ENCODE measurements at places on chromosomes 5 and 9.

DNA sequence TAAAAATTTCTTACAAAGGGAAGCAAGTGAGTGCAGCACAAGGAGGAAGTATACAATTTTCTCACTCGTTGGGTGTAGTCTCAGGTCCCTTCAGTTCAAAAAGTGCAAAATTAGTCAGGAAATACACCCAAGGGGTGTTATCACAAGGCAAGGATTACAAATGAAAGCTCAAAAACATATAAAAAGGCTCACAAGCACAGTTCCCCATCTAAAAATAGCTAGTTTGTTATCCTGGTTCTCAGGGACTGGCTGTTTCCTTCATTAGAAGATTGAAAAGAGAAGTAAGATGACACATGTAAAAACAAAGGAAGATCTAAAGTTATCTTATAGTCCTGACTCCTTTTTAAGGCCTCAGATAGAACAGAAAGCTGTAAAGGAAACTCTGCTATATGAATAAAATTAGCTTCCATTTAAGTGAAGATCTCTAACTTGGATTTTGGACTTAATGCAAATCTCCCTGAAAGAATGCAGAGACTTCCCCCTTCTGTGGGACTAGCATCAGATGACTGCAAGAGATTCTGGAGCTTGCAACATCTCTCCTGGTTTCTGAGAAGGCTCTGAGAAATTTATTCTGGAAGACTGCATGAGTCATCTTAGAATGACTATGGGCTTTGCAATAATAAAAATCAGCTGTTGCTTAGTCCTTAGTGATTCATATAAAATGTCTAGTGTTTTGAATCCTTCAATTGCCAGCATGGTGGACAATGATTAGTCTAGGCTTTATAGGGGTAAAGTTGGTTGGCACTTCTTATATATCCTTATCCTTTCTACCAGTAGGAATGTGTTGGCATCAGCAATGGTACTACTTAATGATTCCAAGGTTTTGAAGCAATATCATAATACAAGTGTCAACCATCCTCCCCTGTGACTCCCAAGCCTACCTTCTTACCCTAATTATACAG lies 25.4 kb downstream of the DAB2 start:
- no peak for DNase-seq

DNA sequence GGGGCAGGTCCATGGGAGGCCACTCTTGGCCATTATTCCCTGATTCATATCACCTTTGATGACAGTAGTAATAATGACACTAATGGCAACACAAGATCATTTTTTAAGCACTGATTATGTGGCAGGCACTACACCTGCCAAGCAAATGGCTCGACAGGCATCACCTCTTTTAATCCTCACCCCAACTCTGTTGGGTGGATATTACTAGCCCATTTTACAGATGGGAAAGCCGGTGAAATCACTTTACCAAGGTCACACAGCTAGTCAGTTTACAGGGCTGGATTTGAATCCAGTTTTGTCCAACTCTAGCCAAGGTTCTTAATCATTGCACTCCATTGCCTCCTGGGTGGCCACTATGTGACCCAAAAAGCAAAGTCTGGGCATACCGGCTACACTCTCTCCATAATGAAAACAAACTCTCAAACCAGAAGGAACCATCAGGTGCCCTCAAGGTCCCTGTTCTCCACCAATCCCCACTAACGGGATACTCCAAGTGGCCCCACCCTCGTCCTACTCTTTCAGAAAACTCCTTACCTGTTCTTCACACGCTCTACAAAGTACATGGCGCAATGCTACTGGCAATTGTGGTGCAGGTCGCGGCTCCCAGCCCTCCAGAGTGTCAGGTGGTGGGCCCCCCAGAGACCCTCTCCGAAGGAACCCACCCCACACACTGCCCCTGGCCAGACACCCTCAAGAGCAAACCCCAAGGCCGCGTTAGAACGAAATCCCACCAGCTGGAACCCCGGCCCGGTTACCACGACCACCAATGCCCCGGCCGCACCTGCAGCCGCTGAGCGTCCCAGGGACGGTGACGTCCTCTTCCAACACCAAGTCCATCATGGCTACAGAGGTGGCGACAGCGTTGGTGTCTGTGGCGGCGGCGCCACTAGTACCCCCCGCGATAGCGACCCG lies 572 bp downstream of the CDK5RAP2 start:
- no peak for DNase-seq

DNA sequence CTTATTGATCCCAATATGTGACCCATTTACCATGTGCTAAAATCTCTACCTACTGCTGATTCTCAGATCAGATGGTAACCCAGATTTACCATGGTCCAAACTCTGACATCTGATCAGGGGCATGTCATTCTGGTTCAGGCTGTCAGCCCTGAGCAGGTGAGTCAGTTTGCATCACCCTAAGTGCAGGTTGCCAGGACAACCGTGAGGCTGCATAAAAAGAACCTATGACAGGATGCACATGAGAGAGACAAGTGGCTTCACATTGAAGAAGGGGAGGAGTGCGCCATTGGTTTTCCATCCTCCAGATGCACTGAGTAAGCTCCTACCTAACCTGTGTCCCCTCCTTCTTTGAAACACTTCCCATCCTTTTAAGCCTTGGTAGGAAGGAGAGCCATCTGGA lies 801 bp upstream of the PRSS3 start:
- DNase-seq = no peak

GRCh38 chr9:105206821-105207699 lies 37.4 kb upstream of the SLC44A1 start:
- DNase-seq = no peak

DNA sequence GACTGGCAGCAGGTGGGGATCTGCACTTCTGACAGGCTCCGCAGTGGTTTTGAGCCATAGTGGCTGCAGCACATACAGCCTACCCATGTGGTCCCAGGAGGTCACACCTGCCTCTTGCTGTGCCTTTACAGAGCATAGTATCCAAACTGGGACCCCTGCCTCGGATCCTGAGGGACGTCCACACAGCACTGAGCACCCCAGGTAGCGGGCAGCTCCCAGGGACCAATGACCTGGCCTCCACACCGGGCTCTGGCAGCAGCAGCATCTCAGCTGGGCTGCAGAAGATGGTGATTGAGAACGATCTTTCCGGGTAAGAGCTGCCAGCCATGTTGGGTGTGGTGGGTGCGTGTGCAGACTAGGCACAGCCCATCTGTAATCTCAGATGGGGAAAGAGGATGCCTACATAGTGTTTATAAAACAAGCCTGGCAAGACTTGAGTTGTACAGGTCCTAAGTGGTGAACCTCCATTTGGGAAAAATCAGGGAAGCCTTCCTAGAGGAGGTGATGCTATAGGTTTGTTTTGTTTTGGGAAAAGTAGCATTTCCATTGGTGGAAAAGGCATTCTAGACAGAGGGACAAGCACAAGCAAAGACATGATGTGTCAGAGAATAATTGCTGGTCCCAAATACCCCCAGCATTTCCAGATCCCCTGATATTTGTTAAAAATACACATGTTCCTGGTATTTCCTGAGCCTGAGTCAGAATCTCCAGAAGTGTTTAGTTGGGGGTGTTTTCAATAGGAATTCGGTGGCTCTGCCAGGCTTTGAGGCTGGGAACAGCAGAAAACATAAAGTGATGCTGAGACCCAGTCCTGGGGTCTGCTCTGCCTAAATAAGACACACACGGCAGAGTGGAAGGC lies 119.2 kb downstream of the DAB2IP start:
- no peak for DNase-seq
